Progenitor cell of endocrine pancreas (in vitro differentiated cells): ENCODE measurements at places on chromosomes 2 and 18.
A peak's percentile ranks its signal among the peaks of the same experiment; 100 is the strongest.

GRCh38 chr2:86160156-86160952 lies 34.9 kb downstream of the IMMT start:
- DNase-seq = no peak

DNA sequence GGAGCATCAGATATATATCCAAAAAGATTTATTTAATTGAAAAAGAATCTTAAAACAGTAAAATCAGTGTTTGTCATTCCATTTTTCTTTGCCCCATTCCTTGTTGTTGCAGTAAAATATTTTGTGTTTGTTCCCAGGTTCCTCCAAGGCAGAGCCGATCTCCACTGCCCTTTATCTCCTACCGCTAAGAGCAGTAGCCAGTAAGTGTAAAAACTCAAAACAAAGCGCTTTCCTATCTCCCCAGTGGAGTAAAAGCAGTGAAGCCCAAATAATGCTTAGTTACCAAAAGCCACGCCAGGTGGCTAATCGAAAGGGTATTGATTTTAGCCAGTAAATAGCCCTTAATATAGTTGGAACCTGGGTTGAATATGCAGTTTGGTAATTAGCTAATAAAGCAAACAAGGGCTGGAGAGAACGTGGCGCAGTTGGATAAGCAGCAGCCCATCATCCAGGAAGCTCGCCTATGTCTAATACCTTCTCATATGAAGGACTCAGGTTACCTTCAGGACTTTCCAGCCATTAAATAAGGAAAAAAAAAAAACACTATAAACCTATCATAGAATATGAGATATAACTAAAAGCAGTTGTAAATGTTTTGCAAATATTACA lies 12.4 kb upstream of the GPD2 start:
- DNase-seq = no peak

DNA sequence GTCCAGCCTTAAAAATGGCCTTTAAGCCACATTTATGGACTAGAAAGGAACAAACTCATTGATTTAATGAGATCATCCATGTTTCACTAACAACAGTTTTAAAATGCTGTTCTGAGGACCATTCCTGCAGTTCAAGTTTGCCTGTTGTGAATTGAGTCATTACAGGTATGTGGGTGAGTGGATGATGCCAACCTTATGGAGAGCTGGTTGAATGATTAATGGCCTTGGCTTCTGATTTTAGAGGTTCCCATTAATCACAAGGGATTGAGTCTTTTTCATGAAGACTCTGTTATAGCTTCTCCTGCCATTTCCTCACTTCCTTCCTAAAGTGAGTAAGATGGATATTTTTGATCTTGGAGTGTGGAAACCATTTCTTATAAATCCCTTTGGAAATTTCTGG lies 459.8 kb upstream of the SLC14A2 start:
- DNase-seq = no peak

- DNase-seq = no peak
Observed at GRCh38 chr2:210919128-210919527, 362.7 kb downstream of the CPS1 start.

- DNase-seq = no peak
Observed at GRCh38 chr2:101958061-101958460, 33.7 kb upstream of the IL1R2 start.

GRCh38 chr2:102975996-102976975 lies 214.5 kb downstream of the TMEM182 start:
- DNase-seq = peak; percentile 34

GRCh38 chr2:16155766-16156165 lies 215.4 kb downstream of the MYCN start:
- DNase-seq = no peak

GRCh38 chr2:75276093-75277029 lies 77.0 kb upstream of the TACR1 start:
- DNase-seq = no peak

DNA sequence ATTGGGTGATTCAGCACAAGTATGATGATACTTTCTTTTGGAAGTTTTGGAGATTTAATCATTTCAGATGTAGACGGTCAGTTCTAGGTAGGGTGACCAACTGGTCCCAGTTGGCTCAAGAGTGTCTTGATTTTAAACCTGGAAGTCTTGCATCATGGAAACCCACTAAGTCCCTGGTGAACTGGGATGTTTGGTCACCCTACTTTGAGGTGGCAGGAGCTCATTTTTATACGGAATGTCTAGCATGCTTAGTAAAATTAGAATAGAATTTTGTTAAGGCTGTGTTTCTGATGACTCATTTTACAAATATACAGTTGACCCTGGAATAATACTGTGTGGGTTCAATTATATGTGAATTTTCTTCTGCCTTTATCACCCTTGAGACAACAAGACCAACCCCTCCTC lies 61.5 kb upstream of the DOCK10 start:
- no peak for DNase-seq

DNA sequence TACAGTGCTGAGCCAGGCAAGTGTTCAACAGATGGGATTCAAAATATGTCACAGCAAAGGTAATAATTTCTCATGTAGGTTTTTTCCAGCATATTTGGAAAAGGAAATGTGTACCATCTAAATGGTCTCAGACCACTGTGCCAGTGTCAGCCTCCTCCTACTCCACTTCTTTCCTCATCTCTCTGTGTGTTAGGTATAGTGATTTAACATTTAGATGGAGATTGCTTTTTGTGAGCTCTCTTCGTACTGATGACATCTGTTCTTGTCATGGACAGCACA lies 80.9 kb upstream of the TSPYL6 start:
- no peak for DNase-seq

GRCh38 chr2:148479398-148479797 lies 165.2 kb upstream of the EPC2 start:
- DNase-seq = no peak

DNA sequence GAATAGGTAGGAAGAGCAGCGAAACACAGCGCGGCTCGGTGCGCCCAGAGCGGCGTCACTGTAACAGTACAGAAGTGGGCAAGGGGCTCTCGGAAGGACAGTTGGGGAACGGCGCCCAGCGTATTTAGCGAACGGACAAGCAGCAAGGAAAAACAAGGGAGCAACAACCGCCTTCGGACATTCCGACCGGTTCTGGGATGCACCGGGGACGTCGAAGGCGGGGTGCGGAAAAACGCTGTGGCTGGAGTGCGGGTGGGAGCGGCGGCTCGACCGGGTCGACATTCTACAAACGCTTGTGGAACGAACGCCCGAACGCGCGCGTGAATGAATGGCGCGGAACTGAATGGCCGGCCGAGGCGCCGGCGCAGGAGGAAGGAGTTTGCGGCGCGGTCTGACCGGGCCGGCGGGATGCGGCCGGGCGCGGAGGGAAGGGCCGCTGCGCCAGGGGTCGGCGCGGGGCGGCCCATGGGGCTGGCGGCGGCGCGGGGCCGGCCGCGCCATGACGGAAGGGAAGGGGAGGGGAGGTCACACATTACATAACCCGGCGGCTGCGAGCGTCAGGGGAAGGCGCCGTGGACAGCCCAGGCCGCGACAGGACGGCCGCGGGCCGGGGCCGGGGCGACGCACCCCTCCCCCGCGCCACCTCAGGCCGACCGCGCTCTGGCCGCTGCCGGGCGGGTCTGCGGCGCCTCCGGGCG lies 605 bp downstream of the REV1 start:
- peak; percentile 25 for DNase-seq

- DNase-seq = no peak
Observed at GRCh38 chr2:157032017-157032416, 225.5 kb upstream of the GALNT5 start.

GRCh38 chr2:201452058-201452921 lies 750 bp downstream of the STRADB start:
- no peak for DNase-seq

DNA sequence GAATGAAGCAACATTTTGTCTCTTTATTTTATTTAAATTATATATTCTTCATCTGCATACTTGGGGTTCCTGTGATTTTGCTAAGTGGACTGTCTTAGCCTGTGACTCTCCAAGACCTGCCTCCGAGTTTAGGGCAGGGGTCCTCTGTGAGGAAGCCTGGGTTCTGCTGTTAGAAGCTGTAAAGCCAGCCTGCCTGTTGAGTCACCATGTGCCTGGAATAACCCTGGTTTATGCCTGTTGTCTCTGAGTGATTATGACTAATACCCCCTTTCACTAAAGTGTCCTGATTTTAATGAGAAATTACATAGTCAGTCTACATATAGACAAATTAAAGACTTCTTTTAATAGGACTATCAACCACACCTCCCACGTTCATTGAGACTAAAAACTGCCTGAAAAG lies 369.1 kb downstream of the ZNF521 start:
- no peak for DNase-seq

- no peak for DNase-seq
Observed at GRCh38 chr18:80002468-80002867, 14.1 kb upstream of the TXNL4A start.

DNA sequence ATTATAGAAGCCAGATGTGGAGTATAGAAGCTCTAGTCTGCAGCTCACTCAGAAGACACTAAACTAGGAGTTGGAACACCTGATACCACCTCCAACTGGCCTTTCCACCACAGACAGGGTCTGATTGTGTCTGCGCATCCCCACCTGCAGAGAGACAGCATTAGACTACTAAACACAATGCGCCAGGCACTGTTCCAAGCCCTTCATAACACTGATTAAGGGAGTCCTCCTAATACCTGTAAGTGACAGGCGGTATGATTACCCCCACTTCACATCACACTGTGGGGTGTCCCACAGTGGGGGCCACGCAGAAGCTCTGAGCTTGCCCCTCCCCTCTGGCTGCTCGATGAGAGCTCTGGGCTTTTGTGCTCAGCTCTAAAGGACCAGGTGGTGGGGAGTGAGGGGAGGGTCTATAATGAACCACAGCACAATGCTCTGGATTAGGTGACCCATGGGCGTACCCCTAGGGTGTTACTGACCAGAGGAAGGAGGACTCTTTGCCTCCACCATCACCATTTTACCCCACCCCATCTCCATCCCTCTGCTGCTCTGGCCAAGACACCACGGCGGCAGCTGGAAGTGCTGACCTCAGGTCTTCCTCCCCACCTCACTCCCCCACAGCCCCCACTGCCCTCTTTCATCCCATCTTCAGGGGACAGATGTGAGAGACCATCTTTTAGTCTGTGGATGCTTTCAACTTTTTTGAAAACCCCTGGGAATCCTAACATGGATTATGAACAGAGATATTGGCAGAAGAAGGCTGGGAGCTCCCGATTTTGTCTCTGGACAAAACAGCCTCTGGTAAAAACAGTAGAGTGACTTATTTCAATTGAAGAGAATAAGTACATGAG lies 145.1 kb downstream of the GFPT1 start:
- DNase-seq = no peak

GRCh38 chr2:179031731-179032408 lies 18.1 kb downstream of the CCDC141 start:
- no peak for DNase-seq

DNA sequence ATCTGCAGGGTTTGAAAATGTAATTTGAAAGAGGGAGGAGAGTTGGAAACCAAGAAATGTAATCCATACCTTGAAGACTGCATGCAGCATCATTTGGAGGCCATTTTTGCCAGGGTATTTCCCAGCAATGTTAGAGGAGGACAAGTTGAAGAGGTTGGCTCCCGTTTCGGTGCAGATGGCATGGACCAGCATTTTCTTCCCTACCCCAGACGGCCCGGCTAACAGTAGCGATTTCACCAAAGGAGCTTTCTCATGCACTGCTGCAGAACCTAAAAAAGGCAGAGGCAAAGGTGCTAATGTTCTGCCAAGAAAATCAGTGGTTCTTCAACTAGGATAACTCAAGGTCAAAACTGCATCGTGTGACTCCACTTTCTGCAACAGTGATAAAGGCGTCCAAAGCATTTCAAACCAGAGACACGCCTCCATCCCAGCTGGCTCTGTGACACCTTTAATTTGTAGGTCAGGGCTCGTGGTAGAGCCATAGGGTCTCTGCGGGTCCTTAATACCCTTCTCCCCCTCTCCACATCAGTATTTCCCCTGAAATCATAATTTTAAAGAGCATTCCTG lies 99.6 kb upstream of the ASB18 start:
- no peak for DNase-seq

DNA sequence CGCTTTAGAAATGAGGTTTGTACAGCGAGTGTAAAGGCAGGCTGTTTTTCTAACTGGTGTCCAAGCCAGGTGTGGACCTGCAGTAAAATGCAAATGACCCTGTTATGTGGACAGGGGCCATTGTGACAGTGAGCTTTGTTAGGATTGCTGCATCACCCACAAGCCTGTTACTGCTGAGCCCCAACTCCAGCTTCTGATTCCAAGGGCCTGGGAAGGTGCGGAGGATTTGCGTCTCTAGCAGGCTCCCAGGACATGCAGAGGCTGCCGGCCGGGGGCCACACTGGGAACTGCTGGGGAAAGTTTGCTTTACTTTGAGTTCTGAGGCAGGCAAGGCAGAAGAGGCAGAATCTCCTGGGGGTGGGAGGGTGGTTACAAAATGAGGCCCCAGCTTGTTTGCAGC lies 164.1 kb downstream of the GLI2 start:
- no peak for DNase-seq

DNA sequence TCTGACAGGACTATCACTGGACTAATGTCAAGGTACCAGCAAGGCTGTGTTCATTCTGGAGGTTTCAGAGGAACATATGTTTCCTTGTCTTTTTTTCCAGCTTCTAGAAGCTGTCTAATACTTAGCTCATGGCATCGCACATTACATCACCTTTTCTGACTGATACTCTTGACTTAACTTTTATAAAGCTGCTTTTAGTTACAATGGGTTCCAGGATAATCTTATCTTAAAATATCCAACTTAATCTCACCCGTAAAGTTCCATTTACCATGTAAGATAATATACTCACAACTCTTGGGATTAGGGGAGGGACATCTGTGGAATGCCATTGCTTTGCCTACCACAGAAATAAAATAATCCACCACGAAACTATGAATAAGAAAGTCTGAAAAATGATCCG lies 394.2 kb downstream of the CDH19 start:
- DNase-seq = no peak

DNA sequence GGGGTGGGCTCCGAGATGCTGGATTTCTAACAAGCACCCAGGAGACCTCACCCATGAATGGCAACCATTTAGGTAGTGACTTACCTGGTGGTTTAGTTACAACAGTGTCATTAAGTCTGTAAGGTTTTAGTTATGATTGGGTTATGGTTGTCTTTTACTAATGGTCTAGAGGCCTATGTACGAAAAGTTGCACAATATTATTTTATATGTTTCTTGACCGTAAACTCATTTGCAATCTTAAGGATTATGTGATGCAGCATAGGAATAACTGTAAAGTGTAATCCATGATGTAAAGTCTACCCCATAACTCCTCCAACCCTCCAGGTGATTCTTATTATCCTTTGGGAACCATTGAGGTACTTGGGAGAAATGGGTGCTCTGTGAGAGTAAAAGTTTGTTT lies 155.4 kb upstream of the ZEB2 start:
- no peak for DNase-seq

GRCh38 chr18:35477974-35478373 lies 19.8 kb downstream of the INO80C start:
- DNase-seq = no peak

DNA sequence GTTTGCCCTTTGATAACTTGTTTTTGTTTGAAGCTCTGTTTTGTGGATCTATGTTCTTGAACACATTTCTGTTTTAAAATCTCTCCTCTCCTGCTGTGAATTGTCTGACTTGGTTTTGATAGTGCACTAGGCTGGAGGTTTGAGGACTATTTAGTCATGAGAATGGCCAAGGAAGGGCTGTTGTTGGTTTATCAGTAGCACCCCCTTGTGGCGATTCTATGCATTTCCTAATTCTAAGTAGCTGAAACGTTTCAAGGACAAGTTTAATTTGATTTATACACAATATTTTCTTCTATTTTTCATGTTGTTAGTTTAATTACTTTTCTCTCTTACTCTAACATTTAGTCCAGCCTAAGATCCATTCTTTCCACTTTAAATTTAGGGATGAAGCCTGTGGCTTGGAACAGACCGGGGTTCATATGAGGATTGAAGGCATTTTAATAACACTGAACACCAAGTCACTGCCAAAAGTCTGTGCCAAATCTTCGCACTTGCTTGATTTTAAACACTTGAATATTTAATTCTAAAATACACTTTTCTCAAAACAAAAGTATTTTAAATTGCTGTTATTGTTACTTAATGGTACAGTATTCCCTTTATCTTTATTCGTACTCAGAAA lies 166.0 kb downstream of the SOCS6 start:
- DNase-seq = peak; percentile 32
